SW 1271 (cell line): ENCODE measurements at places on chromosomes 7 and 10.

- no peak for DNase-seq
Measured at GRCh38 chr10:133568287-133568614, 2.9 kb upstream of the SYCE1 start.

DNA sequence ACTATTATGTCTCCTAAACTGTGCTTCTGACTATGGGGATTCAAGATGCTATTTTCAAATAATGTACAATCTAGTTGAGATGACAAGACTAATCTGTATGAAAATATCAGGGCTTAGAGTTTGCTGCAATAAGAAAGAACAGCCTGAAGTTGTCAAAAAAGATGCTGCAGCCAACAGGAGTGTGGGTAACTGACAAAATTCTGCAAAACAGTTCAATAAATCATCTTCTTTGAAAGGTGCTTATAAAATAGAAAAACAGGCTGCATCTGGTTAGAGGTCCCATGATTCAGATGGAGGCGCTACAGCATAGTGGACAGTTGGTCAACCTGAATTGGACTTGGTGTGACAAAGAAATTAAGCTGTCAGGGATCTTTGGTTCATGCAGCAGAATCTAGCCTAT is 511.0 kb downstream of the XPNPEP1 start:
- DNase-seq: no peak

GRCh38 chr10:201328-201771 is 66.1 kb downstream of the ZMYND11 start:
- DNase-seq: no peak

DNA sequence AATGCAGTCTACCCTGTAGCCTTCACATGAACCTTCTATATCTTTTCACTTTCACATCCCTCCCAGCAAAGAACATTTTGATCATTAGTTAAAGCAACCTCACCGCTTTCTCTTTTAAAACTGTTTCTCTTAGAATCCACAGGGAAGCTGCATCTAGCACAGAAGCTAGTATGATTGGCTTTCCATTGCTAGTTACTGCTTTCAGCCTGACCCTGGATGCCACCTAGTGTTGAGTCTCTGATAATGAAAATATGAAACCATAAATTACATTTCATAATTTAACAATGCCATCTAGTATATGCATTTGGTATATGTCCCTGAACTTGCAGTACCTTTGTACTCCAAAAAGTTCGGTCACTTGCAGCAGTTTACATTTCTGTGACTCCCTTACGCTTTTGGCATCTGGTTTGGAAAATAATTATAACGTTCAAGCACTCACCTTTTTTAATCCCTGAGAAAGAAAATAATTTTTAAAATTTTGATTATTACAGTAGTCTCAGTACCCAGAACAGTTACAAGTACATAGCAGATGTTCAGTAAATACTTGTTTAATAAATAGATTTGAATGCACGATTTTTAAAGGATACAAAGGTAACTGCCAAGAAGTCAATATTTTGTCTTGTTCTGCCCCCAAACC is 22.7 kb downstream of the CISD1 start:
- DNase-seq: no peak

DNA sequence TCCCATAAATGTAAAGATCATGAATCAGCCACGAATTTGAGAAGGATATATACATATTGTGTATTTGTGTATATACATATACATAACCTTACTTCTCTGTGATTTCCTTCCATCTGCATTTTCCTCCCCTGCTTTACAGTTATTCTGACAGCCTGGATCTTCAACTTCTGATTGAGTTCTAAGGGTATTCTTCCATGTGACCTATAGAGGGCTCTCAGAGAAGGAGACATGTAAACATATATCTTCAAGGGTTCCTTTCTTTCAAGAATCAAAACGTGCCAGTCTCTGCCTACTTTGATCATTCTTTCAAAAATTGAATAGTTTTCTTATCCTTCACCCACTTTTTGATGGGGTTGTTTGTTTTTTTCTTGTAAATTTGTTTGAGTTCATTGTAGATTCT is 453.7 kb upstream of the POT1 start:
- no peak for DNase-seq

DNA sequence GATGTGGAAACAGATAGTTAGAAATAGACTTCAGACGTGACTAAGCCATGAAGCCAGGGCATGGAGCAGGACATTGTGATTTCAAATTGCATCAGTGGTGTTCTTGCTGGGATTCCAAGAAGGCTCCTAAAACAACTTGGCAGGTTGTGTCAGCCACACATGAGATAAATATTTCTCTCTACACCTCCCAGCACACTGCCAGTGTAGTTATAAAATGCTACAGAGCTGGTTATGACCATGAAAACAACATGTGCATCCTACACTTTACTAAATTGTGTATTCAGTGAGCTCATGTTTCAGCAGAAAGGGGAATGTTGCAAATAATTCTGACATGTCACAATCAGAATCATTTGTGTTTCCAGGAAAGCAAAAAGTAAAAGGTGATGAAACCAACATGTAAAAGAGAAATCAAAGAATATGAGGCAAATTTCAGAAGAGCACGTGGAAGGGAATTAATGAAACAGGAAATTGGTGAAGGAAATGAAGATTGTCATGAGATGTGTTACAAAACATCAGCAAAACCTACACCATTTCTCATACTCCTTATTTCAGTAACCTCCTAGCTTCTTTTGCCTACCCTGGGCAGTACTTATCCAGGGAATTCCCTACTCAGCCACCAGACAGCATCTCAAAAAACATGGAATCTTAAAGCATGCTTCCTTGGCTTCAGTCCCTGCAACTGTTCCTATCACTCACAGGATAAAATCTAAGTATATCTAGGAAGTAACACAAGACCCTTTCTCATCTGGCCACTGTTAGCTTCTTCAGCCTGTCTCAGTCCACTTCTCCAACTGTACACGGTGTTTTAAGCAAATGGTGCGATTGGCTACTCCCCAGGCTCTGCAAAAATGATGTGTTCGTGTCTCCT is 5.8 kb upstream of the CYP3A7 start:
- DNase-seq: no peak

- DNase-seq: no peak
Measured at GRCh38 chr7:144792050-144792449, 43.8 kb downstream of the TPK1 start.

DNA sequence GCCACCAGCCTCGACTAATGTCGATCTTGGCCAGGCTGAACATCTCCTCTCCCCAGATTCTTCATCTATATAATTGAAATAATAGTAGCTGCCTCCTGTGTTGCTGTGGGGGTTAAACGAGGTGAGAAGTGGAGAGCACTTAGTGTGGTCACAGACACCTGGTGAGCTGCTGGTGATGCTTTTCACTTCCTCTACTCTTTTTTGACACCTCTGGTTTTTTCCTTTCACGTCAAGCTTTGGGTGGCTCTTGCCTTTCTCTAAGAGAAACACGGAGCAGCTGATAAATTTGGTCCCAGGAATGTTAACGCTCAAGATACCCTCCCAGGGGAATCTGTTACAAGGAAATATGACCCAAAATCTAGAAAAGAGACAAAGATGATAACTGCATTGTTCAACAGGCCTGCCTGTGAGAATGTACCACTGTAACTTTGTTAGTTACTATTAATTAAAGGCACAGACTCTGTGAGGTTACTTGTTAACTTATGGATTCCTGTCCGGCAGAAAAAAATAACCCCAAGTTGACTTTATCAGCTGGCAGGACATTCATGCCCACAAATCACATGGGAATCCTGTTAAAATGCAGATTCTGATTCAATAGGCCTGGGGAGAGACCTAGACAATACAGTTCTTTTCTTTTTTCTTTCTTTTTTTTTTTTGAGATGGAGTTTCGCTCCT is 9.5 kb upstream of the NPFFR1 start:
- DNase-seq: no peak

GRCh38 chr7:64873517-64873916 is 29.6 kb upstream of the ZNF273 start:
- DNase-seq: no peak

DNA sequence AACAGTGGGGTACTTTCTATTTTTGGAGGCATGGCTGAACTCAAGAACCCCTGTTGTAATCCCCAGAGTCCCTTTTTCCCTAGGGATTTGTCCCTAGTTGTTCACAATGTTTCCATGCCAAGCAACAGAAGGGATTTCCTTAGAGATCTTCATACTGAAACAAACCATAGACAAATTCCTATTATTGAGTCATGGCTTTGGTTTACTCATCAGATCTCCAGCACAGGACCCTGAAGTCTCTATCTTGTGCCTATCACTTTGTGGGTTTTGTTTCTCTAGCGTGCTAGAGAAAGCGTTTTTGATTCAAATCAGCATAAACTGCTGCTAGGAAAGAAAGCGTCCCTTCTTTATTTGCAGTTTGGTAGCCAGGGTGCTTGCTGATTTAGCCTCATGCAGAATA is 165.0 kb downstream of the BAMBI start:
- DNase-seq: no peak

DNA sequence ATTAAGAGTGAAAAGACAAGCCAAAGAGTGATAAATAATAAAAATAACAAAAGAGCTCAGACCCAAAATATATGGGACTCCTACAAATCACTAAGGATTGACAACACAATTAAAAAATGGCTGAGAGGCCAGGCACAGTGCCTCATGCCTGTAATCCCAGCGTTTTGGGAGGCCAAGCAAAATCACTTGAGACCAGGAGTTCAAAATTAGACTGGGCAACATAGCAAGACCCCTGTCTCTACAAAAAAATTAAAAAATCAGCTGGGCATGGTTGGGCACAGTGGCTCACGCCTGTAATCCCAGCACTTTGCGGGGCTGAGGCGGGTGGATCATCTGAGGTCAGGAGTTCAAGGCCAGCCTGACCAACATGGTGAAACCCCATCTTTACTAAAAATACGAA is 137.3 kb downstream of the IDE start:
- DNase-seq: no peak

DNA sequence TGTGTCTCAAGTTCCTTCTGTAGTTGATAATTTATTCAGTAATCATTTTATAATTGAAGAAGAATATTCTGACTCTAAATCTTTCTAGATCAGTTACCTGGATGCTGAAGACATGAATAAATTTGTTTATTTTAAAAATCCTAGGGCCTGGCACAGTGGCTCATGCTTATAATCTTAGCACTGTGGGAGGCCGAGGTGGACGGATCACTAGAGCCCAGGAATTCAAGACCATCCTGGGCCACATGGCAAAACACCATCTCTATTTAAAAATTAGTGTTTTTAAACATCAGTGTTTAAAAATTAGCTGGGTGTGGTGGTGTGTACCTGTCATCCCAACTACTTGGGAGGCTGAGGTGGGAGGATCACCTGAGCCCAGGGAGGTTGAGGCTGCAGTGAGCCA is 9.3 kb downstream of the POR start:
- DNase-seq: no peak

GRCh38 chr7:134741907-134742635 is 37.4 kb upstream of the CALD1 start:
- no peak for DNase-seq

GRCh38 chr7:42033480-42033879 is 203.5 kb downstream of the GLI3 start:
- DNase-seq: no peak

DNA sequence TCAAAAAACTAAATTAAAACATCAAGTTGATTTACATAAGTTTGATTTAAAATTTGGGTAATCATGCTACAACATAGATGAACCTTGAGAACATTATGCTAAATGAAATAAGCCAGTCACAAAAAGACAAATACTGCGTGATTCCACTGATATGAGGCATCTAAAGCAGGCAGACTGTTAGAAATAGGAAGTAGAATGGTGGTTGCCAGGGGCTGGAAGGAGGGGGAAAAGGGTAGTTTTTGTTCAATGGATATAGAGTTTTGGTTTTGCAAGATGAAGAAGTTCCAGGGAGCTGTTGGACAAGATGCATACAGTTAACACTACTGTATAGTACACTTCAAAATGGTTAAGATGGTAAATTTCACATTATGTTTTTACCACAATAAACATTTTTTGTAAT is 45.0 kb upstream of the IFRD1 start:
- no peak for DNase-seq

GRCh38 chr7:137269240-137269639 is 74.3 kb downstream of the PTN start:
- DNase-seq: no peak

- DNase-seq: no peak
Measured at GRCh38 chr7:135550196-135550595, 7.5 kb upstream of the NUP205 start.

DNA sequence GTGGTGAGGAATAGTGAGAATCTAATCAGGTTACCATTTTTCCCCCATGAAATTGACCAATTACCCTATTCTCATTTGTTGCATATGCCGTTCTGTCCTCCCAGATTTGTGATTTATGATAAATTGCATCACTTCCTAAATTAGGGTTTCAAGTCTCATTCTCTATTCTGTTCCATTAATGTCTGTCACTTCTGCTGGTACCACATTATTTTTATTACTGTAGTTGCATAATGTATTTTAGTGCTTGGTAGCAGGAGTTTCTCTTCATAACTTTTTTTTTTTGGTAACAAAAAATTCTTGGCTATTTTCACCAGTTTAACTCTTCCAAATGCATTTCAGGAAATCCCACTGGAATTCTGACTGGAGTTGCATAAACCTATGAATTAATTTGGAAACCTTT is 44.0 kb upstream of the FAM133B start:
- no peak for DNase-seq

DNA sequence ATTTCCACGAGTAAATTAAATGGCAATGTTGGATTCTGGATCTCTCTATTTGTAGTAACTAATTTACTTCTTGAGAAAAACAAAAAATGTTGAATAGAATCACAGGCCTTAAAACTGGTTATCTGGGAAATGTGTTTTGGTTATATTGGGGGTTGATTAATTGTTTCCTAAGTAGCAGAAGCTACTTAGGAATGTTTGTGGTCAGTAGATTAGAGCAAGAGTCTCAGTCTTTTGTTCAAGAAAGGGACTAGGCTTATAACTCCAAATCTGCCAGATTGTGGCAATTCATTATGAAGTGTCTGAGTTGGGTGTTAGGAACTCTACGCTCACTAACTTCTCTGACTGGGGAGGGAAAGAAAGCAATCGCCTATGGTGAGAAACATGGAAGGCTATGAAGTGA is 244.3 kb upstream of the PHYHIPL start:
- DNase-seq: no peak
